ENCODE measurements at places on chromosomes 4 and X.

DNA sequence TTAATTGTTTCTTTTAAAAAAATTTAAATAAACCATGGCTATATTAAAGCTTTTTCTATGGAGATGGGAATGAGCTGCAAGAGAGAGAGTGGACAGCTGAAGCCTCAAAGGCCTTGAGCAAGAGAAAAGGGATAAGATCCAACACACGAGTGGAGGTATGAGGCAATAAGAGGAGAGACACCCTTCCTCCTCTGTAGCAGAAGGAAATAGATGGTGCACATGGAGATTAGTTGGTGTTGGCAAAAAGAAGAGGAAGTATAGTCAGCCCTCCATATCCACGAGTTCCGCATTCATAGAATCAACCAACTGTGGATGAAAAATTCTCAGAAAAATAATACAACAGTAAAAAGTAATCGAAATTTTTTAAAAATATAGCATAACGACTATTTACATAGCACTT, 3.2 kb downstream of the CXorf38 start:
- DNase-seq: no peak

- no peak for DNase-seq
These were observed 282.0 kb upstream of the DKK2 start for GRCh38 chr4:107318078-107318477.

GRCh38 chr4:122663814-122664610, 43.1 kb upstream of the IL21 start:
- DNase-seq: no peak

DNA sequence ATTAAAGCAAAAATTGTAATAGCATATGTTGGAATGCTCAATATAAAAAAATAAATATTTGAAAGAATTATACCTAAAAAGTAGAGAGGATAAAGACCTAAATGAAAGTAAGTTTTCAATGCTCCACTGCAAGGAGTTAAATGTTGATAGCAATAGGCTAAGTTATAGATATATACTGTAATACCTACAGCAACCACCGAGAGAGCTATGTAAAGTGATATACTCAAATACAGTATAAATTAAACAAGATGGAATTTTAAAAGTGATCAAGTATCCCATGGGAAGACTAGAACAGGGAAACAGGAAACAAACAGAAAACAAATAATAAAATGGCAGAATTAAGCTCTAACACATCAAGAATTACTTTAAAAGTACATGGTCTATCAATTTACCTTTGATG, 73.9 kb downstream of the CASP3 start:
- no peak for DNase-seq

- no peak for DNase-seq
These were observed 6.6 kb downstream of the USP26 start for GRCh38 chrX:133090236-133090809.

- no peak for DNase-seq
These were observed 19.4 kb downstream of the DLG3 start for GRCh38 chrX:70464051-70464450.

GRCh38 chr4:57371671-57372070, 261.5 kb upstream of the IGFBP7 start:
- no peak for DNase-seq

- DNase-seq: no peak
These were observed 2.9 kb downstream of the ARHGAP4 start for GRCh38 chrX:153922932-153923857.

Measured in activated CD4-positive, alpha-beta T cell treated with anti-CD3 and anti-CD28 coated beads, Interleukin-2, amount 10 ng/mL, durations not matched to agents 7 days and 5 days (primary cell).